Stimulated activated CD8-positive, alpha-beta memory T cell treated with anti-CD3 and anti-CD28 coated beads, Interleukin-7, amount 100 ng/mL, for 4 hours (primary cell): ENCODE measurements at places on chromosomes 12 and 14.

DNA sequence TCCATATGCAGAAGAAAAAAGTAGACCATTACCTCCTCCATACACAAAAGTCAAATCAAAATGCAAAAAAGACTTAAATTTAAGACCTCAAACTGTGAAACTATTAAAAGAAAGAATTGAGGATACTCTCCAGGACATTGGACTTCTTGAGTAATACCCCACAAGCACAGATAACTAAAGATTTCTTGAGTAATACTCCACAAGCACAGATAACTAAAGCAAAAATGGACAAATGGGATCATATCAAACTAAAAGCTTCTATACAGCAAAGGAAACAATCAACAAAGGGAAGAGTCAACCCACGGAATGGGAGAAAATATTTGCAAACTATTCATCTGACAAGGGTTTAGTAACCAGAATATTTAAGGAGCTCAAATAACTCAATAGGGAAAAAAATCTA lies 427.9 kb downstream of the CCDC91 start:
- no peak for DNase-seq

DNA sequence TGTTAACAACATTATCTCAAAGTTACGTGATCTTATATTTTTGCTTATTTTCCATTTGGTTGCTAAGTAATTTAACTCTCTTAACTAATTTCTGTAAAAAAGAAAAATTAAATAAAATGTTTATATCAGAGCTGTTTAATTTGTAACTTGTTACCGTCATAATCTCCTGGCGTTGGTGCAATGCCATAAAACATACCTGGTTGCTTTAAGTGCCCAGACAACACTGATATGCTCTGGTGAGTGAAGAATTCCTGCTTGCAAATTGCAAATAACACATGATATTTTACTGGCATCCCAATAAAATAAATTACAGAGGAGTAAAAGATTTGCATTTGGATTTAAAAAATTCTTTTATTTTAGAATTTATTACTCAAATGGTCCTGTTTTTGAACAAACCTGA lies 640.1 kb upstream of the MIS18BP1 start:
- DNase-seq: no peak

DNA sequence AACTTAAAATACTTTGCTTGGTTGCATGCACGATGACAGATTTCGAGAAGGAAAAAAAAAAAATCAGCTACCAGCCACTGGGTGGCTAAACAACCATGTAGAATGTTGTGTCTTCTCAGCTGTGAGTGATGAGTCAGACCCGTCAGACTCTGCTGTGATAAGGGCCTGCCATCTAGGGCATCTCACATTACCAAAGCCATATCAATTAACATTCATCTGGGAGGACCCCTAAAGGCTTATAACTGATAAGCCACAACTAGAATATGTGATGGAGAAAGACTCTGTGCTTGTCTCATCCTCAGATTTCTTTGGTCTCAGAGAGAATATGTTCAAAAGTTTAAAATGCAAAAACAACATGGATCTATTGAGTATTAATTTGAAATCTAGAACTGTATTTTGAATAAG lies 111.5 kb downstream of the PAX9 start:
- no peak for DNase-seq

DNA sequence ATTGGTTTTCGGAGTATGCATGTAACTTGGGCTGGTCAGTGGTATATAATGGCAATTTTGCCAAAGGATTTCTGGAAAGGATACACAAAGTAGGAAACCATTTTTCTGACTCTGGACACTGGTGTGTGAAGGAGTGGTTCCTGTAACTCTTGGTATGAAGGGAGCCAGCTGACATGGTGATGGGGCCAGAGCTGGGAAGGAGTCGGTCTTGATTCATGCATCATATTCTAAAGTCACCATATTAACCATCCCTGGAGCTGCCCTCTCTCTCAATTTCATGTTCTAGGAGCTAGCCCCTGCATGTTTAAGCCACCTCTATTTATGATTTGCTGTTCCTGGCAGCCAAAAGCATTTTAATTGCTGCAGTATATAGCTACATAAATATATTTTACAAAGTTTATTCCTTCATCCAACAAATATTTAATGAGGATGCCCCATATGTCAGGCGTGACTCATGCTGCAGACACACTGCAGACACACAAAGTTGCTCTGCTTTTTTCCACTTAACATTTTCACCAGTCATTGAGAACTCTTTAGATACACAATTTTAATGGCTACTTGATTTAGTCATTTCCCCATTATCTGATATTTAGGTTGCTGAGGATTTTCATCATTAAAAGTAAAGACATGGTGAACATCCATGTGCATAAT lies 78.7 kb upstream of the PSMC1 start:
- DNase-seq: no peak

GRCh38 chr14:69355154-69355597 lies 42.9 kb downstream of the ERH start:
- no peak for DNase-seq

- no peak for DNase-seq
Observed at GRCh38 chr12:51362307-51362706, 15.8 kb upstream of the CELA1 start.

GRCh38 chr12:100801320-100801719 lies 6.7 kb downstream of the ANO4 start:
- DNase-seq: no peak

DNA sequence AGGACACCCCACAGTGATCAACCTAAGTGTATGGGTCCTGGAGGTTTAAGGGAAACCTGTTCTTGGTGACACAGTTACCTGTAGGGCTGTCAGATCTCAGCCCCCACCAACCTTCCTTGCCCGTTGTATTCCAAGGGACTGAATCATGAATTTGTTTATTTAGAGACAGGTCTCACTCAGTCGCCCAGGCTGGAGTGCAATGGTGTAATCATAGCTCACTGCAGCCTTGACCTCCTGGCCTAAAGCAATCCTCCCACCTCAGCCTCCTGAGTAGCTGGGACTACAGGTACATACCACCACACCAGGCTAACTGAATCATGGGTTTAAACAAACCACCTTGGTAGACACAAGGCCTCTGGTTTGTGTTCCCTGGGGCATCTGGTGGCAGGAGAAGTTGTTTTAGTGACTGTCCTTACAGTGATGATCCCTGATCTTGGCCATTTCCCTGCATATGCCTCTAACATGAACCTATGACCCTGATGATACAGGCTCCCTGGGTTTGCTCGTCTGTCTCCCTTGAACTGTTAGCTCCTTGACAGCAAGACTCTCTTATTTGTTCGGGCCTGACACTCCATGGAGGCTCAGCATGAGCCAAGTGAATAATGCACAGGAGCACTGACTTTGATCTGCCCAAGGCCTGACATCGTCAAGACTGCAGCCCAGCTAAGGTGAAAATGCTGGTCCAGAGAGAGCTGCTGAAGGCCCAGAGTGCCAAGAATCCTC lies 47.9 kb downstream of the PITPNM2 start:
- no peak for DNase-seq

DNA sequence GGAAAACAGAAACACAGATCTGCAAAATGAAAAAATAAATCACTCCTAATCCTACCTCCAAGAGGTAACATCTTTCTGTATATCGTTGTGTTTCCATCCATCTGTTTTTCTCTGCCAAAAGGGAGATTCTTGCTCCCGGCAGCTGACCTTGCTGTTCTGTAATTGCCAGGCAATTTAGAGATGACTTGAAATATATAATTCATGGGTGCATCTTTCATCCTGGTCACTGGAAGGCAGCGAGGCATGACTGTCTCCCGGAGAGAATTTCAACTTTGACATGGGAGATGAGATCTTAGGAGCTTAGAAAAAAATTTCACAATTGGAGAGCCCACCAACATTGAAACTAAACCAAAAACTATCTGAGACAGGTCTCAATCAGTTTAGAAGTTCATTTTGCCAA lies 53.0 kb downstream of the WSCD2 start:
- no peak for DNase-seq

- no peak for DNase-seq
Observed at GRCh38 chr12:42758806-42759205, 169.3 kb upstream of the PRICKLE1 start.

GRCh38 chr14:74737753-74738325 lies 24.9 kb downstream of the FCF1 start:
- no peak for DNase-seq

- no peak for DNase-seq
Observed at GRCh38 chr12:89208661-89209096, 143.6 kb downstream of the DUSP6 start.

GRCh38 chr12:26153421-26154154 lies 28.8 kb upstream of the BHLHE41 start:
- no peak for DNase-seq
